NCI-H82 (cell line): ENCODE measurements at places on chromosomes 11 and 22.

GRCh38 chr11:15097411-15097810 is 17.3 kb upstream of the INSC start:
- DNase-seq = no peak

- DNase-seq = peak; percentile 64
Observed at GRCh38 chr22:21632237-21632895, at the start of gene CCDC116. CCDC116 (plus strand) TSS chr22:21632760; CDS start chr22:21633182, 422 bp downstream.

- peak; percentile 78 for DNase-seq
Observed at GRCh38 chr11:76783896-76784813, 999 bp downstream of the TSKU start.

DNA sequence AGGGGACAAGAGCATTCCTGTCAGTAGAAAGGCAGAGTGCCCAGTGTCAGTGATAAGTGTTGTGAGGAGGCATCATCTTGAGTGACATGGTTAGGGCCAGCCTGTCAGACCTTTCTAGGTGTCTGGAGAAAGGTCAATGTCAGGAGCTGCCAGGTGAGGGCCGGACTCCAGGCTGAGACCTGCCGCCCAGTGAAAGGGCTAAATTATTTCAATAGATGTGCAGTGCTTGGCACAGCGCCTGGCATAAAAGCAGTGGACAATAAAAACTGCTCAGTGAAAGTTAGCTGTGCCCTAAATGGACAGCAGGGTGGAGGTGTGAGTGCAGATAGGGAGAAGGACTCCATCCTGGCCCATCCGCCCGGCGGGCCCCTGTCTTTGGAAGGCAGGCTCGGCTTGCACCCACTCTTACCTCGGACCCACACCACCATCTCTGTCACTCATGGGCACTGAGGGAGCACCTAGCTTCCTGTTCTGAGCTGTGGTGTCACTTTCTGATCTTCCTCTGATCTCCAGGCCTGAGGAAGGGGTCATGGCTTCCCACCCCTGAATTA is 23.5 kb upstream of the WNT11 start:
- DNase-seq = no peak

GRCh38 chr11:45023065-45023365 is 72.3 kb upstream of the TP53I11 start:
- no peak for DNase-seq

- no peak for DNase-seq
Observed at GRCh38 chr11:79220171-79220570, 220.7 kb downstream of the TENM4 start.

DNA sequence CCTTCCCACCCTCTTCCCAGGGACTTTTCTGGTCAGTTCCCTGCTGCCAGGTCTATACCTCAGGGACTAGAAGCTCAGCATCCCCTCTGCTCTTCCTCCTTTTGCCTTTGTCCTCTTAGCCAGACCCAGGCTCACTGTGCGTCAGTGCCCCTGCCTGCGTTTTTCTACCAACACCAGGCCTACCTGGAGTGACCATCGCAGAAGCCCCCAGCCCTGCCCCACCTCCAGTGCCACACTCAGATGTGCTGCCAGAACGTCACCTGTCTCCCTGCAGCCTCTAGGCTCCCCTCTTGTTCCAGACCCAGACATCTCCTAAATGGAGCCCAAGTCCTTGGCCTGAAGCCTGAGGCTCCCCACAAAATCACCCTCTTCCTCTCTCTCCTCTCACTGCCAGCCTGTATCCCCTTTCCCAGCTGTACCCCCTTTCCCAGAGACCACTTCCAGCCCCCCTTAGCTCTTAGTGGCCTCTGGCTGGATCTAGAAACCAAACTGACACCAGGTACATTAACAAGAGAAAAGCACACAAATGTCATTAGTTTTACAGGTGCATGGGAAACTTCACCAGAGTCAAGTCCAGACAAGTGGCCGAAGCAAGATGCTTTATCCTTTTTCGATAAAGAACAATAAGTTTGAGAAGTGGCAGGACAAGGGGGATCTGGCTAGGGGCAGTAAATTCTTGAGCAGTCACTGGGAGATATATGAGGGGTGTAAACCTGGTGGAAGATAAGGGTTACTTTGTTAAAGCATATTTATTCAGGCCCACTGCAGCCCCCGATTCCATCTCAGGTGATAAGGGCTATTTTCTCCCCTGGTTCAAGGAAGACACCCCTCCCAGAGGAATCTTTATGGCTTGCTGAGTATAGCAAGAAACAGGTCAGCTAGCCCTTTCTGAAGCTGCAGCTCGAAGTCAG is 61.5 kb downstream of the BCR start:
- no peak for DNase-seq

DNA sequence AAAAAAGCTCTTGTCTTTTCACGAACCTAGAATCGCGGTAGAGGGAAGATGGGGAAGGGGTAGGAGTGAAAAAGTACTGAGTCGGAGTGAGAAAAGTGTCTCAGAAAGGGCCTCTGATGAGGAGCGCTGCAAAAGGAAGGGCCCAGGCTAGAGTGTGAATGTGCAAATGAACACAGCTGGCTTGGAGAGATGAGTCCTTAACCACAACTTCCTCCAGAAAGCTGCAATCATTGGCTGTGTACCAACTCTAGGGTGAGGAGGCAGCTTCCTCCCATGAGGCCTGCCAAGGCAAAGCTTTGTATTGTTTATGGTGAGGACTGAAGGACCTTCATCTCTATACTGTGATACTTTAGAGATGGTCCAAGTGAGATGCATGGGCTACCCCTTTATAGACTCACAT is 566.9 kb upstream of the ANO5 start:
- DNase-seq = no peak

DNA sequence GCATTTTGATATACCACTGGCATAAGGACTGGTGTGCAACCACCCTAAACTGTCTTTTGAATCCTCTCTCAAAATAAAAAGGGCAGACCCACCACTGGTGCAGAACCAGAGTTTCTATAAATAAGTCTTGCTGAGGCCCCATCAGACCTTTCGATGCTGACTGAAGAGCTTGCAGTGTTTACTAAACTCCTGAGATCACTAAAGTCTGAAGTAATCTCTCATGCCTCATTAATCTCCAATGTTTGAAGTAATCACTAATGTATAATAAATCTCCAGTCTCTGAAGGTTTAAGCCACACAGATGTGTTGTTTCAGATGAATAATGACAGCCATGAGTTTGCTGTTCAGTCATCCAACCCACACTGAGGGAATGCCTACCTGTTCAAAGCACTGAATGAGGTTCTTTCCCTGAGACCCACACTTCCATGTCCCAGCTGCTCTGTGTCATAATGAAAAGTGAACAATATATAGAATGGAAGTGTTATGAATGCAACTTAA is 50.6 kb upstream of the DEUP1 start:
- peak; percentile 70 for DNase-seq

DNA sequence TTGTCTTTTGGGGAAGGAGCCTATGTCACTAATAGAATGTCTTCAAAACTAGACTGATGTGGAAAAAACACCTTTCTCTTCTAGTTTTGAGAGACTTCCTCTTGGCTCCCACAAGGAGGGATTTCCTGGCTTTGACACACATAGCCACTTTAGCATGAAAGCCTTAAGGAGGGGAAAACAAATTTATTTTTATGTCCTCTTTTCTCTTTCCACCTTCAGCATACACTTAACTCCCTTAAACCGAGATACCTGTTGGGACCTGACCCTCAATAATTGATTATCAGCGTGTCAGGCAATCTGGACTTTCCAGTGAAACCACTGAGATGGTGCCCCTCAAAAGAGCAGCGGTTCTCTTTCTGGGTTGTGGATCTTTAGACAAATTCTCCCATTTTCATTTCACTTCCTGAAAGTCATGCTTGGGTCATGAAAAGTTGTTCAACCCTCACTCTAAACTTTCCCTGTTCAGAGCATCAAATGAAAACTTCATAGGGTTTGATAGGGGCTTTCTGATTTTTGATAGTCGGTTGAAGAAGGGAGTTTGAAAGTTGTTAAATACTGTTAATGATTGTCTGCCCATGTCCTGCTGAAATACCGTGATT is 9.1 kb downstream of the EFCAB6 start:
- DNase-seq = no peak

GRCh38 chr11:12174128-12174476 is 63.7 kb downstream of the MICAL2 start:
- no peak for DNase-seq

DNA sequence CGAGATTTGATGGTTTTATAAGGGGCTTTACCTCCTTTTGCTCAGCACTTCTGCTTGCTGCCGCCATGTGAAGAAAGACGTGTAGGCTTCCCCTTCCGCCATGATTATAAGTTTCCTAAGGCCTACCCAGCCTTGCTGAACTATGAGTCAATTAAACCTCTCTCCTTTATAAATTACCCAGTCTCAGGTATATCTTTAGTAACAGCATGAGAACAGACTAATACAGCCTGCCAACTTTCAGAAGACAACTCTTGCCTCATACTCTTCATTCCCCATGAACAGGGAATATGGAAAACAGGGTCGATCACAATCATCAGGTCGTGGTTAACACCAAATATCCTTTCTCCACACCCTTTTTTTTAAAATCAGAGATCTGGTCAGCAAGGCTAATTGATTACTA is 83.0 kb downstream of the MPPED2 start:
- DNase-seq = no peak

DNA sequence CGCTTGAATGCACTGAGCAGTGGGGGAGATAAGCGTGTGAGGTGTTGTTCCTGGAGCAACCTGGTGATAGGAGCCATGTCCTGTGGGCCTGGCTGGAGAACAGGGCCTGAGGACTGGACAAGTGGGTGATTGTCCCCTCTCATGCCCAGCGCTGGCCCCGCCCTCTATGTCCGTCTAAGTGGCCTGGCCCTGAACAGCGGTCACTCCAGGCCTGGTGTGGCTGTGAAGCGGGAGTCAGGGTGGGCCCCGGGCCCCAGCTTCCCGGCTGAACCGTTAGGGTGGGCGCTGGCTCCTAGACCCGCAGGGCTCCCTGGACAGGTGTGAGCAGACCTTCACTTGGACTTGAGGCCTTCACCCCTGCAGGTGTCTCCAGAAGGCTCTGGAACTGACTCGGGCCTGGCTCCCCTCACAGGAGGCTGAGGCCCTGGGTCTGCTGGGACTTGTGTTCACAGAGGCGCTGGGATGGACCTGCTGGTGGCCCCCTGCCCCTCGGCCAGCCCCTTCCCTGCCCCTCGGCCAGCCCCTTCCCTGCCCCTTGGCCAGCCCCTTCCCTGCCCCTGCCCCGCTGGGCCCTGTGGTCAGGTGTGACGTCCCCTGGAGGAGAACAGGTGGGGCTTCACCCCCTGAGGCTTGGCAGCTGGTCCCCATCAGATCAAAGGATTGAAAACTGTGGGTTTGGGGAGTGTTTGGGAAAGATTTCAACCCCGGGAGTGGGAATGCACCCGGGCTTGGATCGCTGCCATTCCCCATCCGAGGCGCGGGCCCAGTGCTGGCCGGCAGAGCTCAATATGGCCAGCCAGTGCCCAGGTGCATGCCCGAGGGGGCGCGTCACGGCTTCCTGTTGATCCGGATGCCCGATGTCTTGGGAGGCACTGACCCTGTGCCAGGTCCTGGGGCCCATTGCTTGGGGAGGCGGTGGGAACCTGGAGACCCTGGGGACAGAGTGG is 3.2 kb upstream of the MUC6 start:
- DNase-seq = no peak

- DNase-seq = peak; percentile 39
Observed at GRCh38 chr11:131463162-131463561, 92.7 kb downstream of the NTM start.

- no peak for DNase-seq
Observed at GRCh38 chr11:76074148-76075095, 131.9 kb downstream of the WNT11 start.

DNA sequence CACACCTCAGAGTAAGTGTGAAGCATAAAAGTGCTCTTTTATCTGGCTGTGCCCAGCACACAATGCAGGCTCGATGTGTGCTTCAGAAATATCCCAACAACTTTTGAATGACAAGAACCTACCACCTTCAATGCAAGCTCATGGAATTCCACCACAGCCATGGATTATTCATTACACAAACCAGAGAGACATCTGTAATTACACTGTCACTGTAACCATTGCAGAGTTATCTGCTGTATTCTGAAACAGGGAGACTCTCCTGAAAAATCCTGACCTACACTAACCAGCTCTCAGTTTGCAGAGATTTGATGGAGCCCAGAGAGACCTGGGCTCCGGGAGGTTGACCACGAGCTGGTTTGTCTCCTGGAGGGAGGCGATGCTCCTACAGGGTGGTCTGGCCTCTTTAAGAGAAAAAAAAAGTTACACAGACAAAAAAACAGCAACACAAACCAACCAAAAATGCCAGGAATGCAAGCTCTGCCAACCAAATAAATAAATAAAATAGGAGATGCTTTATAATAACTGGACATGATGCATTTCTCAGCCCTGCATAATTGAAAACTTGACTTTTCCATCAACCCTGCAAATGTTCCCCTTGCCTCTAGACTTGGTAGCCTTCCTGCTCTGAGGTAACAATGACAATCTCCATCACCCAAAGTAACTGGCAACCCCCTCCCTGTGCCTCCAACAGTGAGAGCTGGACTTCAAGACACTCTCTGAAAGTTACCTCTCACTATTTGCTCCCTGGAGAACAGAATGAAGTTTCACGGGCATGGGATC is 69.7 kb downstream of the ETS1 start:
- no peak for DNase-seq

DNA sequence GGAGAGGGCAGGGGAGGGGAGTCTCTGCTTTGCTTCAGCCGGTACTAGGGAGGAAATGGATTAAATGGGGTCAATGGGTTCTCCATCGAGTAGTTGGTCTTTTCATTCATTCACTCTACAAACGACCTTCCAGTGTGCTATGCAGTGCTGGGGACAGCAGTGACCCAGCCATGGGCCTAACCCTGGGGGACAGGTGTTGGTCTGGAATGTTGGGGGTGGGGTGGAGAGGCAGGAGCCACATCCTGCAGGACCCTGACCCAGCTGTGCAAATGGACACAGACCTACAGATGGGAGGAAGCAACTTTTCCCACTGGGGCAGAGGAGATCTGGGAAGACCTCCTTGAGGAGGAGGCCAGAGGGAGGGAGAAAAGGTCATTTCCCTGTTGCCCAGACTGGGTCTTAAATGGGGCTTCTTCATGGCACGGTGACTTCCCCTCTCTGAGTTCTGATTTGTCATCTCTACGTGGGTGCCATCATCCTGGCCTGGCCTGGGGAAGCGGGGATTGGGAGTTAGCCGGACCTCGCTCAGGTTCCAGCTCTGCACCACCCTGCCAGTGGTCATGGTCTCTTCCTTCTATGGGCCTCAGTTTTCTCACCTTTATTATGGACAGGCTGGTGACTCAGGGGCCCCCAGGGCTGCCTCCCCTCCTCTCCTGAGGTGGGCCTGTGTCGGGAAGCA is 2.0 kb downstream of the CYTH4 start:
- DNase-seq = no peak

- peak; percentile 11 for DNase-seq
Observed at GRCh38 chr22:17436382-17436980, 67.2 kb downstream of the CECR2 start.

DNA sequence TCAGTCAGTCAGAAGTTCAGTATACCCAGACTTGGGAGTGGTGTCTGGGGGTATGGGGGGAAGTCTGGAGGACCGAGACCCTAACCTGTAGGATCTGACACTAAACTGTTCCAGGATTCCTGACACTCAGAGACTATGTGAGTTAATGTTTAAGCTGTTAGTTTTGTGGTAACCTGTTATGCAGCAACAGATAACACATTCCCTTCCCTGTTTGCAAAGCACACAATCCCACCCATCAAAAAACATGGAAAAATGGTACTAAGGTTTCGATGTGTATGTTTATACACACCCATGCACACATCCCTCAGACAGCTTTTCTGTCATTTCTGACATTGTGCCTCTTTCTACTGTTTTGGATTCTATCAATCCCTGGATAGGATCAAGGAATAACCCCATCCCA is 27.6 kb downstream of the ZNF280B start:
- no peak for DNase-seq
